Hepatic stellate cell (primary cell): ENCODE measurements at places on chromosomes 4 and X.
A peak's percentile ranks its signal among the peaks of the same experiment; 100 is the strongest.

- no peak for DNase-seq
Measured at GRCh38 chrX:22021751-22022324, 10.3 kb upstream of the PHEX start.

DNA sequence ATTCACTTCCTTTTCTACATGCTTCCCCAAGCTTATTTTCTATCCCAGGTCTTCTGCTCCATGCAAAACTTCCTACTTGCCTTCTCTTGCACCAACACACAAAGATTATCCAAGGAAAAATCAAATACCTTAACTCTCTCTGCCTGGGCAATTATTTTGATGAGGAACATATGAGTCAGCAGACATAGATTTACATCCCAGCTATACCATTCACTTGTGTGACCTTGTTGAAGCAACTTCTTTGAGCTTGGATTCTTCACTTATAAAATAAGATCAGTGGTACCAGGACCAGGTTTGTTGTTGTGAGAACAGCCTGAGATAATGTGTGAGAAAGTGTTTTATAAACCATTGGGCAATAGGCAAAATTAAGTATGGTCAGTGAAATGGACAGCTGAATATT lies 39.1 kb upstream of the TMEM192 start:
- no peak for DNase-seq

- DNase-seq, result no peak
Measured at GRCh38 chr4:156766846-156767245, 204.8 kb downstream of the PDGFC start.

DNA sequence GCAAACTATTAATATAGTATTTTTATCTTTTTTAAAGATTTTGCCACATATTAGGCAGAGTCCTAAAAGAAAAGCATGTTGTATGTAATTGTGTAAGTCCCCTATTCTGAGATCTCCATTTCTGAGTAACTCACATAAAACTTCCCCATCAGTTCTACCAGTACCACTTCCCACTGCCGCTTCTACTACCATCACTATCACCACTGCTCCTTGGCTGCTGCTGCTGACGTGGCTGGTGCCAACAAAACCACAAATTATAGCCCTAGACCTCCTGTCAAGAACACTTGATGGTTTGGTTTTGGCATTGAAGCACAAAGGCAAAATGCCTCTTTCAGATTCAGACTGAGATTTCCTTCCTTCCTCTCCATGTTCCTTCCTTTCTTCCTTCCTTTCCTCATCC lies 106.4 kb downstream of the MMRN1 start:
- DNase-seq, result no peak

DNA sequence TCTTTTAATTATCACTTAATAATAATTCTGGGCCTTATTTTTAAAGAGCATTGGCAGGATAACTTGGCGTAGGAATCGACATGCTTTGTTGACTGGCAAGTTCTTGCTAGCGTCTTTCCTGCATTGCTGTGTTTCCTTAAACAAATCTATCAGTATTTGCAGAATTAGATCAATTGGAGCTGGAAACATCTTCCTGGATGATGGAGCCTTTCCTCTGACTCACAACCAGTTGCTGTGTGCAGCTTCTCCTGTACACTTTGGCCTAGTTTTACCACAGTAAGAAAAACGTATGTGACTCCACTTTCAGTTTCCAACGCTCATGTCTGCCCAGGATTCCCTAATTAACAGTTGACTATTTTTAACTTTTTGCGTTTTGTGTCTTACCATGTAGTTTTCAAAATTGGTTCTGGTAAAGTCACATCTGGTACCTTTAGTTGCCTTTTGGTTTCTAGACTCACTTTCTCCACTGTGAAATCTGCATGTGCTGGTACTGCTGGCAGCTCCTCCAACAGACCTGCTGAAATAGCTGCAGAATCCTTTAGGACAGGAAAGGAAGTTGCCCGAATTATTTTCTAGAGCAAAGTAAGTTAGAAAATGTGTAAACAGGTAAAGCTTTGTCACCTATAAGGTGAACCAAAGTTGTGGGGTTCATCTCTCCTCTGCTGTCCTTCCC lies 553.2 kb upstream of the FAT1 start:
- DNase-seq, result peak; percentile 40

GRCh38 chr4:26813698-26814097 lies 46.9 kb upstream of the STIM2 start:
- no peak for DNase-seq

DNA sequence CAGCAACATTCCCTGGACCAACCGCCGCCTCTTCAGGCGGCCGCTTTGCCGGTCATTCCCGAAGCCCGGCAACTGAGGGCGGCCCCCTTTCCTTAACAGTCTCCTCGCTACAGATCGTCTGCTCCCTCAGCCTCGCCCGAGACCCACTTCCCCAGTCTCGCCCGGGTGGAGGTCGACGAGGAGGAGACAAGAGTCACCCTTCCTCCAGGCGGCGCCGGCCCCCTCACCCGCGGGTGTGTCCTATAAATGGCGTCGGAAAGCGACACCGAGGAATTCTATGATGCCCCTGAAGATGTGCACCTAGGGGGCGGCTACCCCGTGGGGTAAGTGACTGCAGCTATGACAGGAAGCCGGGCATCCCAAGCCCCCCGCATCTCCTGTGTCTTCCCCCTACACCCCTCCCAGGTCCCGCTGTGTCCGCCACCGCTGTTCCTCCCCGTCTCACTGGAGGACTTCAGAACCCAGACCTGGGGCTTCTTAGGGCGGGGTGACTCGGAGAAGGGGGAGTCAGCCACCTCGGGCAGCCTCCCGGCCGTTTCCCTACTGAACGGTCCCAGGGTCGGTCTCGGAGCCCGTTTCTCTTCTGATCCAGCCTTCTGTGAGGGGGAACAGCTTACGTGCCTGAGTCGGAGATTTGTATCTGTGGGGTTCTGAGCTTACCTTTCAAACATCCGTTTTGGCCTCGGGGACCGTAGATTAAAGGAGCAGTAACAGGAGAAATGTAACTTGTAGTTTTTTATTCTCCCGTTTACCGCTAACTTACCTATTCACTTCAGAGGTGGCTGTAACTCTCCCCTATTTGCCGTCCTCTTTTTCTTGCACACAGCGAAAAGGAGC lies 570 bp downstream of the WDR44 start:
- peak; percentile 21 for DNase-seq

DNA sequence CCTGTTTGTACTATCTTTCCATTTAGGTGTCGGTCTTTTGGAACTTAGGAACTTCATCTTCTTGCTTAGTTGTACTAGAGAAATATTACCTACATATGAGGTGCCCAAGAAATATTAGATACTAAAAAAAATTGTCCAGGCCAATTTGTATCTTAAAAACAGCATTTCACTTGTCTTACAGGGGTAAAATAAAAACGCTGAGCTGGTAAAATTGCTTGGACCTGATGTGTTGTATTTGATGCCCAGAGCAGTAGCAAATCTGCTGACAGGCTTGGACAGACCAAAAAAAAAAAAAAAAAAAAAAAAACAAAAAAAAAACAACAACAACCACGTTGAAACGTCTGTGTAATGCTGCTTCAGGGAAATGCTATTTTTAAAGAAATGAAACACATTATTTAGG lies 150.4 kb upstream of the ARX start:
- DNase-seq, result no peak

- DNase-seq, result peak; percentile 2
Measured at GRCh38 chr4:25343671-25344070, 31.1 kb downstream of the ZCCHC4 start.

GRCh38 chr4:65645185-65645584 lies 25.1 kb downstream of the EPHA5 start:
- DNase-seq, result no peak

GRCh38 chrX:150355913-150356312 lies 7.2 kb upstream of the MAMLD1 start:
- DNase-seq, result no peak

GRCh38 chr4:149638073-149638472 lies 177.6 kb downstream of the IQCM start:
- no peak for DNase-seq

GRCh38 chrX:45056428-45057145 lies 144.1 kb downstream of the DIPK2B start:
- no peak for DNase-seq

DNA sequence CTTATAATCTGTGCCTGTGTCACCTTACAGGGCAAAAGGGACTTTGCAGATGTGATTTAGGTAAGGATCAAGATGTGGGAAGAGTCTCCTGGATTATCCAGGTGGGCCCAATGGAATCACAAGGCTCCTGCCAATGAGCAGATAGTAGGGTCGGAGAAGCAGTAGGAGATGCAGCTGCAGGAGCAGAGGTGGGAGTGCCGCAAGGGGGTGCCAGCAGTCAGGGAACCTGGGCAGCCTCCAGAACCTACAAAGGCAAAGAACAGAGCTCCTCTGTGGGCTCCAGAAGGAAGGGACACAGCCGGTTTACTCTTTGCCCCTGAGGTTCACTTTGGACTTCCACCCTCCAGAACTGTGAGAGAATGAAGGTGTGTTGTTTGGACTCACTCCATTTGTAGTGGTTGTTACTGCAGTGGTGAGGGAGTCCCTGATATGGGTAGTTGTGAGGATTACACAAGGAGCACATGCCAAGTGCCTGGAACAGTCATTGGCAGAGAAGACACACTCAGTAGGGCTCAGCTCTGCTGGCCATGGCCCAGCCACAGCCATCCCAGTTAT lies 318.5 kb downstream of the EVC2 start:
- DNase-seq, result no peak

GRCh38 chr4:169052594-169052945 lies 42.5 kb upstream of the CBR4 start:
- DNase-seq, result no peak

- DNase-seq, result peak; percentile 16
Measured at GRCh38 chr4:145782756-145783155, 102.8 kb downstream of the C4orf51 start.

- no peak for DNase-seq
Measured at GRCh38 chr4:61211781-61212180, 11.7 kb downstream of the ADGRL3 start.

GRCh38 chr4:33422656-33423055 lies 2702.5 kb downstream of the PCDH7 start:
- DNase-seq, result no peak

GRCh38 chrX:22760513-22761057 lies 239.2 kb upstream of the DDX53 start:
- DNase-seq, result no peak

DNA sequence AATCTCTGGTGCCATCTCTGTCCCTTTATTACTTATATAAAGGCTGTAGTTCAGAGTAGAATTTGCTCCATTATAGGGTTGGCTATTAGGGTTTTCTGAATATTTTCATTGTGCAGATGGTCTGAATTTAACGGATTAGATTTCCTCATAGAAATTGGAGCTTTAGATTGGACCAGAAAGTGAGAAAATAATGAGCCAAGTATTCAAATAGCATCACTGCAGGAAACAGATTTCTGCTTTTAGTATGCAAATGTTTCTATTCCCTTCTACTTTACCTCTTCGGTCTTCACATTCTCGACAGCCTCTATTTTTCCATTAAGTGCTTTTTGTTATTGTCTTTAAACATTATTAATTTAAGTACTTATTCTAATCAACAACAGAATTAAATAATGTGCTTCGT lies 55.4 kb downstream of the TRIM2 start:
- no peak for DNase-seq

GRCh38 chr4:144574509-144574908 lies 71.4 kb upstream of the HHIP start:
- no peak for DNase-seq

DNA sequence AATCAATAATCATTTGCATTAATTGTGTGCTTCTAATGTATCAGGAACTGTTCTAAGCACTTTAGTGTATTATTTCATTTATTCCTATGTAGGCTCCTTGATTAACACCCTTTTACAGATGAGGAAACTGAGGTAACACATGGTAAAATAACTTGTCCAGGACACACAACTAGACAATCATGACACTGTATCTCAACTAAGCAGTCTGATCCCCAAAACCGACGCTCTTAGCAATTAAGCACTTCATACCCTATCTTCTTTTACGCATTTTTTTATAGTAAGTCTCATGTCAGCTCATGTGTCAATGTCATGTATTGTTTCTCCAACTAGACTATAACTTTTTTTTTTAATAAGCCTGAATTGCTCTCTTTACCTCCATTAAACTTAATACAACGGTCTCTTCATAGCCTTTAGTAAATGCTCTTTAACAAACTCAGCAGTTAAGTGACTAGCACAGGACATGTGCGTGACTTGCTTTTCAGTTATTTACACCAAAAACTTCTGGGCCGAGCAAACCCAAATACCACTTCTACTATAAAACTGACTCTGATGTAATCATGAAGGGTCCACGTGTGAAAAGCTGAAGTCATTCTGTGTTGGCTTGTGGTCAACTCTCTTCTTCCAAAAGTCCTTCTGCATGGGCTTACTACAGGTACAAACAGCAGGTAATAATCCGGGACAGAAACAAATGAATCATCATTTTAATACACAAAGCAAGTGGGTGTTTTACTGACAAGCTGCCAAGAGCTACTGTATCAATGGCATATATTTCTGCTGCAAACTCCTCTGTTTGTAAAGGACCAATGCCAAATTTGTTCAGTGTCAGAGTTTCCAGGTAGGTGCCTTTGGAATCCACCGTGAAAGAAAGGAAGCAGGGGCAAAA lies 7.9 kb upstream of the AMBN start:
- no peak for DNase-seq

DNA sequence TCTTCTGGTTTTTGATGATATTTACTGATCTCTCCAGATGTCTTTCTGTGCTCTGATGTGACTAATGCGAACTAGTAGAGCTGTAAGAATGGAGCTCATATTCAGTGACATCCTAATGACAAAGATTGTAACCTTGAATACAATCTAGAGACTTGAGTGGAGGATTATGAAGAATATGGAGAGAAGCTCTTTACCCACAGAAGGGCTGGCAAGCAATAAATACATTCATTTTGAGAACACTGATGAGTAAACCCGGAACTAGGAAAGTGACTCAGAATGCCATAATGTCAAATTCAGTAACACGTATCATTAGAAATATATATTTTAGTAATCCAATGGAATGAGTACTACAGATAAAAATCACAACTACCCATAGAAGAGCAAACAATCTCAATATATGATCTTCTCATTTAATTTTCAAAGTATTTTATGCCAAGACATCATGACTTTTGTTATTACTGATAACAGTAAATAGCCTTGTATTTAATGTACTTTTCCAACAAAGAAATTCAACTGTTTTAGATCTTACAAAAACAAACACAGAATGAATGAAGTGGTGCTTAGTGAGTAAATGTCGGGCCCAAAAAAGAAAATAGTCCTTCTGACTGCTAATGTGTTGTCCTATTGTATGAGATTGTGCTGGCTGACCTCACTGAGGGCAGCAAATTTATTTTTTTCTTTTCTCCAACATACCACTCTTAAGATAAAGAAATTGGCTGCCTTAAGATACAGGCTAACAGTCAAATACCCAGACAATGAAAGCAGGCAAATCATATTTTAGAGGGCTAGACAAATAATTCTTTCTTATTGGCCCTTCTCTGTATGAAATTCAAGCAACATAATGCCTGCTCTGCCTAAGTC lies 49.2 kb upstream of the HDAC8 start:
- no peak for DNase-seq
